ENCODE measurements at places on chromosomes 4 and X.

- DNase-seq = no peak
Observed at GRCh38 chr4:172962564-172963353, 205.9 kb upstream of the GALNT7 start.

DNA sequence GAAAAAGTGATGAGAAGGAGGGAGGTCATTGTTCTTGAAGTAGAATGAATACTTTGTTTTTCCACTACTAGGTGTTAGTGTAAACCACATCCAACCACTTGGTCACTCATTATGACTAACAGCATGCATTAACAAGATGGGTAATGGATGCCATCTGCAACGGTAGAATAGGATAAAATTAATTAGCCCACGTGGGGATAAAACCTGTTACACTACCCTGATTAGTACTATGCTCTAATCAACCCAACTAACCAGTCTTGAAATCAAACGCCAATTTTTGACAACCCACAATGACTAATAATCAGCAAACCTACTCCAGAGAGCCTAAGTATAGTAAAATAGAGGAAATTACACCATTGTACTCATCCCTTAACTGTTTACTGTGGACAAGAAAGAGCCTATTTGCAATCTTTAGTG is 93.4 kb upstream of the MCF2 start:
- DNase-seq = no peak

GRCh38 chr4:39362827-39363226 is 3.3 kb downstream of the RFC1 start:
- DNase-seq = no peak

GRCh38 chr4:165209796-165210195 is 2.4 kb downstream of the KLHL2 start:
- no peak for DNase-seq

DNA sequence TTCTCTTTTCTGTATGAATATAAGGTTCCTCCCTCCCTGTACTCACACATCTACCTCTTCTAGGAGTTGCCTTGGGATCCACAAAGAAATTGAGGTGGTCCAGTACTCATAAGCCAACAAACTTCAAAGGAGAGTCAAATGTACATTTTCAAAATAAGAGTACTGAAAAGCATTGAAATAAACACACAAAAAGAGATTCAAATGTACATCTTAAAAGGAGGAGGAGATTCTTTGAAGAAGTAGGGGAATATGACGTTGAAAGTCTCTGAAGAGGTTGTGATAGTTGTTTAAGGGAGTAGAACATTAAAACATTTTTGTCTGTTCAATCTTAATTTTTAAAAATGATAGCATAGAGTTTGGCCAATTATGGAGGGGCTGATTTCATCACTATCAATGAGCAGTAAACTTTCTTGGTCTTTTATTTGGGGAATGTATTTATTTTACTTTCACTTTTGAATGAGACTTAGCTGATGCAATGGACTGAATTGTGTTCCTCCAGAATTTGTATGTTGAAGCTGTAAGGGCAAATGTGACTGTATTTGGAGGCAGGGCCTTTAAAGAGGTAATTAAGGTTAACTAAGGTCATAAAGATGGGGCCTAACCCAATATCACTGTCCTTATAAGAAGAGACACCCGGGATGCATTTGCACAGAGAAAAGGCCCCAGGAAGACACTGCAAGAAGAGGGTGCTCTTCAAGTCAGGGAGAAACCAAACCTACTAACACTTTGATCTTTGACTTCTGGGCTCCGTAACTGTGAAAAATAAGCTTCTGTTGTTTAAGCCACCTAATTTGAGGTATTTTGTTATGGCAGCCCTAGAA is 226.3 kb upstream of the PGRMC2 start:
- DNase-seq = no peak

- DNase-seq = no peak
Observed at GRCh38 chr4:76002176-76002575, 5.1 kb downstream of the CXCL9 start.

DNA sequence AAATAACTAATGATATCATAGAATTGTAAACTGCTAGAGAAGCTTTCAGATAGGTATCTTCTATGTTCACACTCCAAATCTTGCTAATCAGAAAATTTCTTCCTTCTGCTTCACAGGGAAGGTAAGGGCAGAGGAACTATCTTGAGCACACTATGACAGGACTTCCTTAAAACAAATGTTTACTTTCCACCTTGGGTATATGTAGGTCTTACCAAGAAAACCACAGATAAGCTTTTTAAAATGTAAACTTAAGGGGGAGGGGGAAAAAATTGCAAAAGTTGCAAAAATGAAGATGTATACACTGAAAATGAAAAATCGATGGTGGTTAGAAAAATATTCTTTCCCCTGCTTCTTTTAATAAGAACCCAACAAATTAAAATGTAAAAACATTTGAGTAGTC is 30.9 kb downstream of the YTHDC1 start:
- DNase-seq = no peak

DNA sequence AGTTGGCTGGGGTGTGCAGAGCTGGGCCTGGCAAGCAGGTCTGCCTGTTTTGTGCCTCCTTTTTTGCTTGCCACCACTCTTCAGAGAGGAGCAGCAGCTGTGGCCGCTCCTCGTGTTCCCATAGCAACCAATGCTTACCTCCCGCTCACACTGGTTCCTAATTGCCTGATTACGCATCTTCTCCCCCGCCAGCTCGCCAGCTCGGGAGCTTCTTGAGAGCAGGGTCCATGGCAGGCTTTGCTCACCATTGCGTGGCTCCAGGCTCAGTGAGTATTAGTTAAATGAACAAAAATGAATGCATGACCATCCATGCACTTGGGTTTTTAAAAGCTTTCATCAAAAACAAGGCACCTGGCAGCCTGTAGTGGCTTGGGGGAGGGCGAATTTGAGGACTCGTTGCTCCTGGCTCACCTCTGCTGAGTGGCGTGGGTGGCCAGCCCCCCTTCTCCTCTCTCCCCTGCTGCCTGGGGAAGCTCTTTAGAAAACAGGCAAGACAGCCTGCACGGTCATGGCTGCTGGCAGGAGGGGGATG is 14.2 kb upstream of the PJA1 start:
- DNase-seq = peak; percentile 33

GRCh38 chr4:107391630-107392028 is 328.4 kb downstream of the PAPSS1 start:
- no peak for DNase-seq

GRCh38 chrX:153623310-153624029 is 23.5 kb upstream of the DUSP9 start:
- DNase-seq = no peak

DNA sequence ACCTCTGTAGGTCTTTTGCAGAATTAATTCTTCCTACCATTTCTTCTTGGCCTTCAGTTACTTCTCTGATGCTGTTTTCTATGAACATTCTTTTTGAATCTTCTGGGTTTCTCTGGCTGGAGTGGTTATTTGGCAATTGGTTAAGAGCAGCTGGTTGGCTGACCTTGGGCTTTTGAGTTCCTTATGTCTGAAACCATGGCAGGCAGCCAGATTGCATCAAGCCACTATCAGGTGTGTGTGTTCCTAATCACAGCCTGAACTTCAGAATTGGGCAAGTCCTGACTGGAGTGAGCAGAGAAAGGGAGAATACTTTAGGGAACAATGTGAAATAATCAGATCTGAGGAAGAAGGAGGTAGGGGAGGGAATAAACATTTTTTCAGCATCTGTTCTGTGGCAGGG is 90.2 kb downstream of the ARHGAP10 start:
- DNase-seq = no peak

DNA sequence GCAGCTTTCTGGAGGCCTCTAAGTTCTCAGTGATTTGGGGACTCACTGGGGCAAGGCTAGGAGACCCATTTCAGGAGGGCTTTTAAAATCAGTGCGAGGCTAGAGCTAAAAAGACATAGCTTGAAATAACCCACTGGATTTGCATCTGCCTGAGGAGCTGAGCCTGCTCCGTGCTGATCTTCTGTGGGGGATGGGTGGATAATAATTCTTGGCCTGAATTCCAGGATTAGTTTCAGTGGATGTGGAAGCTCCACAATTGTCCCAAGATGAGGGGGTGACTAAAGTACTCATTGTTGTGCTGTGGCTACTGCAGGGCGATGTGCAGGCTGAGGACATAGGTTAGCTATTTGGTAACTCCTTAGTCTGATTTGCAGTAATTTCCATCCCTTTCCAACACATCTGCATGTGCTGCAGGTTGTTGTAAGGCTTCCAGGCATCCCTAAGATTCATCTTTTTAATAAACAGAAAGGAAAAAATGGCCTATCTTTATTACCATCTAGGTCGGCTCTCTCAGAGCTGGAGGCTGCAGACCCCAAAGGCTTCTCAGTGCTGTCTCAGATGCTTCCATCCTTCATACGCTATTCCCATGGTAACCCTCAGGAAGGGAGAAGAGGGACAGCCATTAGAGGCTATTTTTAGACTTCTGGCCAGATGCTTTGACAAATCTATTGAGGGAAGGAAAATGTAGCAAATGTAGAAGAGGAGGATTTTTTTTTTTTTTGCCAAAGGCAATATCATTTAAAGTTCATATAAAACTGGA is 63.4 kb downstream of the GRXCR1 start:
- no peak for DNase-seq

DNA sequence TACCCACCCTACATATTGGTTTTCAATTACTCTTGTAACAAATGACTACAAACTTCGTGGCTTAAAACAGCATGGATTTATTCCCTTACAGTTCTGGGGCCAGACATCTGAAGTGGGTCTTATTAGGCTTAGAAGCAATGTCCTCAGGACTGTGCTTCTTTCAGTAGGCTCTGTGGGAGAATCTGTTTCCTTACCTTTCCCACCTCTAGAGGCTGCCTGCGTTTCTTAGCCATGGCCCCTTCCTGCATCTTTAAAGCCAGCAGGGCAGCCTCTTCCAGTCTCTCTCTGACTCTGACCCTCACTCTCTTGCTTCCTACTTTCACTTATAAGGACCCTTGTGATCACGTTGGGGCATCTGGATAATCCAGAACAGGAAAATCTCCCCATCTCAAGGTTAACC is 252.5 kb upstream of the PGRMC2 start:
- no peak for DNase-seq

DNA sequence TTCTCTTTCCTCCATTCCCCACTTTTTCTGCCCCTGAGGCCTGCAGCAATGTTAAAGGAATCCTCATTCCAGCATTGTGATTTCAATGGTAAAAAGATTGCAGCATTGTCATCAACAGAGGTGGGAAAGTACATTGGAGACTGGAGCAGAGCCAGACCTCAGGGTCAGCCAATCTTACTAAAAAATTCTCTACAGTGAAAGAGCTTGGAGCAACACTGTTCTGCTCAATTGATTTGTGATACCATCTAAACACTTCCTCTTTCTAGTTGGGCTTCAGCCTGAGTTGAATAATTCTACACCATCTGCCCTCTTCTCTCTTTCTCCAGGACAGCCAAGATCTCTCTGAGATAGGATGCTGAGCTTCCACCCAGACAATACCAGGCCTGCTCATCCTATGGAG is 176.5 kb downstream of the AR start:
- DNase-seq = no peak

GRCh38 chr4:18342847-18343246 is 321.3 kb upstream of the LCORL start:
- no peak for DNase-seq

DNA sequence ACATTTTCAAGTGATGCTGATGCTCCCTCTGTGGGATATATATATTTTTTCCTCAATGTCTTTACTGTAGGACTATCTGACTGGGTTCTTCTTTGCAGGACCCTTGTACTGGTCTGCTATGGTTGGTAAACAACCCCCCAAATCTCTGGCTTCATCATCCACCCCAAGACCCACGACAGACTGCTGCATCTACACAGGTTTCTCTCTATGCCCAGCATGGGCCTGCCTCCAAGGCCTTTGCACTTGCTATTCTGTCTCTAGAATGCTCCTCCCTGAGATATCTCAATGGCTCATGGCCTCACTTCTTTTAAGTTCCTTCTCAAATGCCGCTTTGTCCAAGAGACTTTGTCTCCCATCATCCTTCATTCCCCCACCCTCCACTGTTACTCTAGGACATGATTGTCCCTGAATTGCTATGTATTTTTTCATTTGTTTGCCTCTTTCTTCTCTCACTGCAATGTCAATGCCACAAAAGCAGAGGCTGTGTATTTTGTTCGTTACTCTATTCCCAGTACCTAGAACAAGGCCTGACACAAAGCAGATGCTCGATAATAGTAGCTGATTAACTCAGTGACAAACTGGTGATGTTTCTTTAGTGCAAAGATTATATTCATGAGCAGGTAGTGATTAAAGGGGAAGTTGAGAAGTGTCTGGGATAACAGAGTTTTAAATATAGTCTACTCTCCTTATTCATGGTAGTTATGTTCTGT is 6.6 kb downstream of the EVC start:
- DNase-seq = no peak

- no peak for DNase-seq
Observed at GRCh38 chr4:135724421-135724820, 1522.8 kb upstream of the PABPC4L start.

- no peak for DNase-seq
Observed at GRCh38 chr4:151983854-151984253, 223.0 kb upstream of the GATB start.

- no peak for DNase-seq
Observed at GRCh38 chrX:154333837-154334271, 38.3 kb downstream of the TKTL1 start.

All from D721Med (cell line).